Suppressor macrophage treated with lipopolysaccharide for 1 hour (primary cell): ENCODE measurements at places on chromosomes 7 and 10.

DNA sequence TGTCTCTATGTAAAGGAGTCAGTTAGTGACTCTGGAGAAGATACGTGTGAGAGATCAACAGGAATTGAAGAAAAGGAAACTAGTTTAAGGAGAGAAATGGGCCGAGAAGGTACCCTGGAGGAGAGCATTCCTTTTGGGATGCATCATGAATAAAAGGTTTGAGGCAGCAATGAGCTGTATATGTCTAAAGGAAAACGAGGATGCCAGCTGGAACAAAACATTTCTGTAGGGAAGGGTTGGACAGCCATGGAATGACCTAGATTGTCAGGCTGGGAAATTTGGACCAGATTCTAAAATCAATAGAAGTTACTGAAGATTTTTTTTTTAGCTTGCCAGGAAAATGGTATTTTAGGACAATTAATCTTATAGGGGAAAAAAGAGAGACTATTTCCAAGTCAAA, 17.2 kb upstream of the MPP7 start:
- DNase-seq = no peak

GRCh38 chr10:89639326-89639725, 5.7 kb downstream of the PANK1 start:
- no peak for DNase-seq

GRCh38 chr7:114889646-114890285, 32.1 kb upstream of the MDFIC start:
- DNase-seq = peak; percentile 90

GRCh38 chr10:6198171-6198570, 4.6 kb upstream of the PFKFB3 start:
- DNase-seq = peak; percentile 86

- DNase-seq = no peak
Observed at GRCh38 chr7:85522070-85522469, 335.2 kb upstream of the SEMA3D start.

GRCh38 chr10:99161165-99161564, 74.5 kb downstream of the HPSE2 start:
- DNase-seq = no peak

GRCh38 chr10:107728807-107729206, 564.3 kb upstream of the SORCS1 start:
- DNase-seq = no peak

DNA sequence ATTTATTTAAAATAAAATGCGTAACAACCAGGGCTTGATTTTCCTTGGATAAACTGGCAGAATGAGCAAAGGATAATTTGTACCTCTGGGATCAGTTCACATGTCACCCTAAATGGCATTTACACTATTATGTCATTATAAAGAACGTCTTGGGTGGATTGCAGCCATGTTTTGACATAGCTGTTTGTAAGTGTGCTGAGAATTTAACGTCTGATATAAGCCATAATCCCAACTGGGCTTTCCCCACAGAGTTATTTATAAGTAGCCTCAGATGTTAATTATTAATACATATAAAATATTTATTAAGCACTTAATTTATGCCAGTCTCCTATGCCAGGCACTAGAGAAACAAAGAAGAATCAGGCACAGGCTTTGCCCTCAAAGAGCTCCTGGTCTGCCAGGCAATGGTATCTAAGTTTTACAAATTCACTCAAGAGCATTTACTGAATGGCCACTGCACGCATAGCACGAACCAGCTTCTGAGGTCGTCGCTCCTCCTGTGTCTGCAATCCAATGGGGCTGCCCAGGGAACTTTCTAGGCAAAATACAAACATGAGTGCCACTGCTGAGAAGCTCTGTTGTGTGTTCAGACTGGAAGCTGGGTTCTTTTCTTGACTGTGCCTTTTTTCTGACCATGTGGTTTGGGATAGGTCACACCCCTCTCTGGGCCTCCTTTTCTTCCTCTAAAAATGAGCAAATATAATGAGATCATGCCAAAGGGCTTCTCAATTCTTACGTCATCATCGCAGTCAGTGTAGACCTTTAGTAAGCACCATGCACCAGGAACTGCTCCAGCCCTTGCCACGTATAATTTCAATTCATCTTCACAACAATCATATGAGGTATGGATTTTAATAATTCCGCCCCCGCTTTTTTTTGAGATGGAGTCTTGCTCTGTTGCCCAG, 11.3 kb upstream of the CTBP2 start:
- peak; percentile 52 for DNase-seq

DNA sequence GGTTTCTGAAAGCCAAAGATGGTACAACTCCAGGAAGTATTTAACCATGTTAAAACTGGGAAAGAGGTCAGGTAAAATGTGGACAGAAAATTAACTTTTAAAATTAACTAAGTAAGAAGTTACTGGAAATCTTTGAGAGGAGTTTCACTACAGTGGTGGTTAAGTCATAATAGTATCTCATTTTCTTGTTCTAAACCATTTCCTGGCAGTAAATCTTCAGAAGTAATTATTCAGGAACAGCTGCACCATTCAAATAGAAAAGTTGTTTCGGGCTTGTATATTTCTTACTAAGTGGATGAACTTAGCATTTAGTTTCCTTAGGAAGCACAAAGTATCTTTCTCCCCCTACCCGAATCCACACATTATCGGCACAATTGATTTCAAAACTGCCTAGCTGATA, 27.1 kb downstream of the COPG2 start:
- no peak for DNase-seq

DNA sequence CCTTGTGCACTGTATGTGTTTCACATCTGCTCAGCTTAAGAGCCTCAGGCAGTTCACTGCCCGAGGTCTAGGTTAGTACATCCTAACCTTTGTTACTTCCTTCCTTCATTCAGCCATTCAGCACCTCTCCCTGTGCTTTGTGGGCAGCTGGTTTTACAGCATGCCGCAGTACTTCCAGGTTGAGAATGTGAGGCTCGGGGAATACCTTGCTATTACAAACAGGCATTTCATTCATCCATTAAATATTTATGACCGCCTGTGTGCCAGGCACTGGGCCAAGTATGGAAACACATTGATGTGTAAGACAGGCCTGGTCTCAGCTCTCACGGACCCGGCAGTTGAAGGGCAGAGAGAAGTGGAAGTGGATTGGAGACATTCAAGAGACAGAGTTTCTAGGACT, 82.4 kb downstream of the SHH start:
- no peak for DNase-seq

DNA sequence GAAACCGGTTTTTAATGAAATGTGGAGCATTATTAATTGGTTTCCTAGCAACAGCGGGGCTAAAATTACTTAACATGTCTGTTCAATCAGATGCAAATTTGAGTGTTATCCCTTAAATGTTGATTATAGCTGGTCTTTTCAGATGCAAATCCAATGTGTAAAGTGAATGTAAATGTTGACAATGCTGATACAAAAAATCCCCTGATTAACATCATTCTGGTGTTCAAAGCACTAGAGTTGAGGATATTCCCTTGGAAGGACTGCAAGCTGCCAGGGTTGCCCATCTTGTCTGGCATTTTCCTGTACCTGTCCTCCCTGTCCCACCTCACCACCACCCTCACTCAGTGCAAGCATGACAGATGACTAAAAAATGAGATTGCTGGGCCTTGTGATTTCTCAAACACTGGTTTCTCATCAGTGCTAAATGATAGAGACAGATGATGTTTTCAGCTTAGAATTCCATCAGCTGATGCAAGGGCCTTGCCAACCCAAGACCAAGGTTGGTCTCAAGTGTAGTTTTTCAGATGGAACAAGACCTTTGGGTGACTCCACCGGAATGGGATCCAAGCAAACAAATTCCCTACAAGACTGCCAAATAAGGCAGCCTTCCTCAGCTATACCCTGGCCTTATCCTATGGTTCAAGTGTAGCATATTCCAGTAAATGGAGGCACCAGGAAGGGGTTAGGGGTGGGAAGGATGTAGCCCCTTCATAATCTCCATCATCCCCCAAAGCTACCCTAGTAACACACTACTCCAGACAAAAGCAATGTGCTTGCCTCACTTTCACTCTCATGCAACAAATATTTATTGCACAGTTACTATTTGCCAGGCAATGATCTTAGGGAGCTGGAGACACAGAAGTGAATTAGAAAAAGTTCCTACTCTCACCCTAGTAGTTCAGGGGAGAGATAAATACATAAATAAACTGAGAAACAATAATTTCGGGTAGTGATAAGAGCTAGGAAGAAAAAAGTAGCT, 54.9 kb downstream of the JAZF1 start:
- no peak for DNase-seq

- no peak for DNase-seq
Observed at GRCh38 chr10:113991091-113991860, 52.4 kb upstream of the ADRB1 start.

DNA sequence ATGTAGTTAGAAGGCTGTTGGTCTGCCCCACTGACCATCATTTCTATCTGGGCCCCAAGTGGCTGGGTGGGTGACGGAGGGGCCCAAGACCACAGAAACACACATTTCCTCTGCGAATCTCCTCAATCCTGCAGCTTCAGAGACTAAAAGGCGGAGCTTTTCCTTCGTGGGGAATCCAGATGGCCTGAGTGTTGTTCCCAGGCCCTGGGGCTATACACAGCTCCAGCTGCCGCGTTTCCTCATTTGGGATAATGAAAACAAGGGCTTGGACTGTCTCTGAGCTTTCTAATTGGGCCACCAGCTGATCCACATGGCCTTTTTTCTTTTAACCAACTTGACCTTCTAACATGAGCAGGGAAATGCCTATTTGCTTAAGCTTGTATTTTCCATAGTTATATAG, 339.9 kb downstream of the CXCL12 start:
- no peak for DNase-seq

DNA sequence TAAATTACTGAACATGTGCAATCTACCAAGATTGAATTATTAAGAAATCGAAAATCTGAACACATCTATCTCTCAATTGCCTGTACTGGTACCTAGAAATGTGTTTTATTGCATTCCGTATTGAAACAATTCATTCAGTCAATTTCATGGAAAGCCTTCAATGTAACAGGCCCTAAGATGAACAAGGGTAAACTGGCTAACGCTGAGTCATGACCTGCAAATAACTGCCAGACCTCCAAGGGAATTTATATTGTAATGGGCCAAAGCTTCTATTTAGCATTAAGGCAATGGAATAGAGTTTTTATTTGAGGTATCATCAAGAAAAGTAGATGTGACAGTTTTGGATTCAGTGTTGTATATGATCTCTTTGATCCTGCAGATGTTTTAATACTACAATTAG, 49.9 kb upstream of the CD36 start:
- no peak for DNase-seq

- peak; percentile 48 for DNase-seq
Observed at GRCh38 chr10:46229144-46229563, 57.6 kb upstream of the ANTXRL start.

DNA sequence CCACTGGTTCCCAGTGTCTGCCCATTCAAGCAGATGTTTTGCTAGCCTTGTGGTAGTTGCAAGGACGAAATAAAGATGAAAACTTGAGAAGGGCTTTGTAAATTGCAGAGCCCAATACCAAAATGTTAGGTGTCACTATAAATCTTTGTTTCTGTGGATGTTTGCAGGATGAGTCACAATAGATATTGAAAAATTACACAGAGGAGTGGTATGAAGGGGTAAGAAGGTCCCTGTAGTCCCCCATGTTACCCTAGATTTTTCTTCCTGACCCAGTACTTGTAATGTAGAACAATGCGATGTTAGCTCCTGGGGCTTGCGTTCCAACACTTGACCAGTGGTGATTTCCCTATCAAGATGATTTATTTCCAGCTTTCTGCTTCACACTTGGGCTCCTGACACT, 102.6 kb upstream of the LYZL1 start:
- DNase-seq = no peak

GRCh38 chr7:17546189-17546588, 247.7 kb downstream of the AHR start:
- DNase-seq = no peak

DNA sequence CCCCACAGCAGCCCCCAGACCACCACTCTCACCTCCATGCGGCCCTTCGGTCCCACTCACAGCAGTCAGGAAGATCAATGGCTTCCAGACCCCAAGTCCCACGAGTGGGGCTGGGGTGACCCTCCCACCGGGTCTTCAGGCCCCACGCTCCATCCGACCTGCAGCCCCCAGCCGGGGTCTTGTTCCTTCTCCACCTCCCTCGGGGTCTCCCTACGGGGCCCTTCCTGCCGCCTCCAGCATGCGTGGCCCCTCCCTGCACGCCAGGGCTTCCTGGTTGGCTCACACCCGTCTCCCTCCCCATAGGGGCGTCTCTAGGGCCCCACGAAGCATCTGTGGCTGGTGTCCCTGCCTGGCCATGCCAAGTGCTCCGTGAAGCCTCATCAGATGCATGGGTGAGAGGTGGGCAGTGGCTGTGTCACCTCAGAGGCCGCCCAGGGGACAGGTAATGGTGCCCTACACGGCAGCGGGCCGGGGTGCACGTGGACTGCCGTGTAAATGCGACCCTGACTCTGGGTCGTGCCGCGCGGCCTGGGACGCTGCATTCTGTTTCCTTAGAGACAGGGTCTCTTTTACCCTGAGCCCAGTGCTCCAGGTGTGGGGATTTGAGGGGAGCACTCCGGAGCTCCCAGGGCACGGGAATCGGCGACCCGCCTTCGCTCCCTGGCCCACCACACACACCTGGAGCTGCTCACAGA, 19.9 kb downstream of the ADAP1 start:
- DNase-seq = no peak

- DNase-seq = no peak
Observed at GRCh38 chr10:79181698-79182521, 113.1 kb downstream of the ZMIZ1 start.

DNA sequence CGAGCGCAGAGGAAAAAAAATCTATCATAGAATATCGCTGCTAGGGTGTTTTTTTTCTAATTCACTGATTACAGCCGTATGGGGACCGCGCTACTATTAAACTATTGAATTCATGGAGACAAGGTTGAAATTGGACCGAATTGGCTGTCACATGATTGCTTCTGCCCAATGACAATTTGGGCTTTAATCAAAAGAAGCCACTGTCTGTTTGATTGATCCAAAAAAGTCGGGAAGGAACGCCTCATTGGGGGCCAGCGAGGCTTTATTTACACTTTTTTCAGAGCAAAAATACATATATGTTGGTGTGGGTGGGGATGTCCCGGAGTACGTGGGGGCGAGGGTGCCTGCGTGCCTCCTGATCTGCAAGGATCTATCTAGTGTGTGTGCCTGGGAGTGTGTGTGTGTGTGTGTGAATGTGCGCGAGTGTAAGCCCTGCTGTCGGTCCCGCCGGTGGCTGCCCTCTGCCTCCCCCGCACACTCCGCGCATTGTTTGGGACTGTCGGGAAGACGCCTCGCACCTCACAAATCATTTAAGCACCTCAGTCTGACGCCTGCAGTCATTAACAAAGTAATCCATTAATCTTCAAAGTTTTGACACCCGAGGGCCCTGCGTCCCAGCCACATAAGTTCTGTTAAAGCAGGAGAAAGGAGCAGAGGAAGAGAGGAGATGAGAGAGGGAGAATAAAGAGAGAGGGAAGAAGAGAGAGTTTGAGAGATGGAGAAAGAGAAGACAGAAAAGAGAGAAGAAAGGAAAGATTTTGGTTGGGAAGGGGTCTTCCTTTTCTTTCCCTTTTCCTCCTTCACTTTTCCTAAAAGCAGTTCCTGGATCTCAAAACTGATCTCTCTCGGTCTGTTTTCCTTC, at the start of gene HOXA2:
Gene HOXA2, minus strand, starts transcription at position 103 of the 862 bp plus-strand sequence. CDS start 183 bp downstream, outside the sequence.
- peak; percentile 22 for DNase-seq

- DNase-seq = no peak
Observed at GRCh38 chr10:49611166-49611815, 1.2 kb downstream of the SLC18A3 start.
